ENCODE measurements at places on chromosomes 7 and 10. TPM values are rescaled to one million over a fixed set of nuclear protein-coding genes. Genes with fewer than 3 reads are reported as not detected.

GRCh38 chr10:121106611-121107010 is 255.4 kb downstream of the WDR11 start:
- no peak for DNase-seq

DNA sequence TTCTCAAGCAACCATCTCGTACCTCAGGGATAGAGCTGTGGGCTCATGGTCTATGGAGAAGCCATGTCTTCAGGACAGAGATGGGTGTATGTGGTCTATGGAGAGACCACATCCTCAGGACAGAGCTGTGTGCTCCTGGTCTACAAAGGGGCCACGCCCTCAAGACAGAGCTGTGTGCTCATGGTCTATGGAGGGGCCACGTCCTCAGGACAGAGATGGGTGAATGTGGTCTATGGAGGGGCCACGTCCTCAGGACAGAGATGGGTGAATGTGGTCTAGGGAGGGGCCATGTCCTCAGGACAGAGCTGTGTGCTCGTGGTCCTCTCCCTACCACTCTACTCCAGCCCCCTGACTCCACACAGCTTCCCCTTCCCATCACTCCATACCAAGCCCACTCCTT is 117.8 kb downstream of the WDR37 start:
- DNase-seq: no peak

DNA sequence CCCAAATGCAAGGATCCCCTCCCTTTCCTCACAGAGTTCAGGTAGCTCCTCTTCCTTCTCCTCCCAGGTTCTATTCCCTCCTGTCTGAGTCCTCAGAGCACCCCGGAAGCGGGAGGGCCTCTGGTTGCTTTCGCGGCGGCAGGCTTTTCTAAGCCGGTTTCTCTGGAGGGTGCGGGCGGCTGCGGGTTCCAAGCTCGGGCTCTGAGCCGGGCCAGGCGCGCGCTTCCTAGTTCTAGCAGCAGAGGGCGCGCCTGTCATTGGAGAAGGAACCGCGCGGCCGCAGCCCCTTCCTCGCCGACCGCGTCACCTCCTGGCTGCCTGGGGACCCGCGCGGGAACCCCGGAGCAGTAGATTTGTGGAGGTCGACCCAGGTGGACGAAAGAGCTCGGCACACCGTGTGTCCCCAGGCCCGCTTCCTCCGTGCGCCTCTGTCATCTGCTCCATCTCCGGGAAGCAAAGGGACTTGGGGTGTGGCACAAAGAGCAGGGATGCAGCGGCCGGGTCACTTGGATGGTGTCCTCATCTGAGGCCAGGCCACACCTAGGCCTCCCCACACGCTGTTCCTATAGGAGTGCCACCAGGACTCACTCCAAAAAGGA is 389.0 kb upstream of the PODXL start:
- no peak for DNase-seq

DNA sequence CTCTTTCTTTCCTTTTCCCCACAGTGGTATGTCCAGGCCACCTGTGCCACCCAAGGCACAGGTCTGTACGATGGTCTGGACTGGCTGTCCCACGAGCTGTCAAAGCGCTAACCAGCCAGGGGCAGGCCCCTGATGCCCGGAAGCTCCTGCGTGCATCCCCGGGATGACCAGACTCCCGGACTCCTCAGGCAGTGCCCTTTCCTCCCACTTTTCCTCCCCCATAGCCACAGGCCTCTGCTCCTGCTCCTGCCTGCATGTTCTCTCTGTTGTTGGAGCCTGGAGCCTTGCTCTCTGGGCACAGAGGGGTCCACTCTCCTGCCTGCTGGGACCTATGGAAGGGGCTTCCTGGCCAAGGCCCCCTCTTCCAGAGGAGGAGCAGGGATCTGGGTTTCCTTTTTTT is 2.3 kb upstream of the FSCN3 start:
- no peak for DNase-seq

GRCh38 chr10:60896810-60897209 is 47.2 kb downstream of the RHOBTB1 start:
- DNase-seq: no peak

GRCh38 chr10:92640107-92640506 is 47.2 kb downstream of the KIF11 start:
- no peak for DNase-seq

- no peak for DNase-seq
These were observed 445 bp downstream of the PPA1 start for GRCh38 chr10:70232859-70233108.

DNA sequence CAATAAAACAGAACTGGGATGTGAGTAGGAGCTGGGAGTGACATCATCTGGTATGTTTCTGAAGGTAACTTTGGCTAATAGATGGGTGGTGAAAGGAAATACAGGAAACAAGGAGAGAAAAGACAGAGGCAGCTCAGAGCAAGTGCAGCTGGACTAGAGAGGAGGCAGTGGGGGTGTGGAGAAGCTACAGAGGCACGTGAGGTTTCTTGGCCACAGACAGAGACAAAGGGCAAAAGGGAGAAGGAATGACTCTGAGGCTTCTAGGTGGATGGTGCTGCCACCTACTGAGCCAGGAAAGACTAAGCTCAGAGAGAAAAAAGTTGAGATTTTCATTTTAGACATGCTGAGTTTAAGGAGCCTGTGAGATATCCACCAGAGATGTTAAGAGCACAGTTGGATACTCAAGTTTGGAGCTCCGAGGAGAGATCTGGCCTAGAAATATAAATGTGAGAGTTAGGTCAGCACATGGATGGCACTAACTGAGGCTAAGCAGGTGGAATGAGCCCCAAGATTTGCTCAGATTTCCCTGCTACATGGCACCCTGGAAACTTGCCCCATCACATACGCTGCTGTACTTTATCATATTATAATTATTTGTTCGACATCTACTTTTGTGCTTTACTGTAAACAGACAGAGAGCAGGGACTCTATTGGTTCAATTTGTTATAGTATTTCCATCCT is 293.0 kb upstream of the IMMP2L start:
- DNase-seq: no peak

- no peak for DNase-seq
These were observed 17.7 kb upstream of the GPR37 start for GRCh38 chr7:124783271-124783670.

DNA sequence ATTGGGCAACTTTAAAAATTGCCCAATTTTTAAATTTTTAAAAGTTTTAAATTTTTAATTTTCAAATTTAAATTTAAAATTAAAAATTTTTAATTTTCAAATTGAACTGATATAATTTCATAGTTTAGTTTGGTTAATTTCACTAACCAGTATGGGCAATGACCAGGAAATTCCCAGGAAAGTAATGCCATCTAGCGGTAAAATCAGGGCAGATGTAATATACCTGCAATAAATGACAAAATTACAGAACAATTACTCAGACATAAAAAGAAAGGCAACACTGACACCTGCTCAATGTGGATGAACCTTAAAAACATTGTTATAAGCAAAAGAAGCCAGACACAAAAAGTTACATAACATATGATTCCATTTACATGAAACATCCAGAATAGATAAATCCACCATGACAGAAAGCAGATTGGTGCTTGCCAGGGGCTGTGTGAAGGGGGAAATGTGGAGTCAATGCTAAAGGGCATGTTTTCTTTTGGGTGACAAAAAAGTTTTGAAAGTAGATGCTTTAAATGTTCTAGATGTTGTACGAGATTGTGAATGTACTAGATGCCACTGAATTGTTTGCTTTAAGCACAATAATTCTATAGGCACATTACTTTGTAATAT is 28.6 kb upstream of the SLC16A12 start:
- DNase-seq: no peak

GRCh38 chr7:1823376-1824150 is 153.5 kb downstream of the ELFN1 start:
- no peak for DNase-seq

DNA sequence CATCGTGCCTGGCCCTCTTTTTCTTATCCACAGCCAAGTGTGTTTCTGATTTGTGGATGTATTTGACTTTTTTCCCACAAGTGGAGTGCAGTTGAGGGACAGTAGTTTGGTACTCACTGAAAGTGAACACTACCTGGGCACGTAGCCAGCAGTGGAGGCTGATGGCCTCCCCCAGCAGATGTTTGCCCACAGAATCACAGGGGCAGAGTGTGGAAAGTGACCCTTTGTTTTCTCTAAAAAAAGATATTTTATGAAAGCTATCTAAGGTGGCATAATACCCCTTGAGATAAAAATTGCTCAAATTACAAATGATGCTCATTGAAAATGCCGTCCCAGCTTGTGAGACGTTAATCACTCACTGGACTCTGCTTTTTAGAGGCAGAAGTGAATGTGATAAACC is 29.1 kb downstream of the WDR37 start:
- DNase-seq: no peak

- DNase-seq: no peak
These were observed 436.8 kb downstream of the RPS24 start for GRCh38 chr10:78470267-78471103.

DNA sequence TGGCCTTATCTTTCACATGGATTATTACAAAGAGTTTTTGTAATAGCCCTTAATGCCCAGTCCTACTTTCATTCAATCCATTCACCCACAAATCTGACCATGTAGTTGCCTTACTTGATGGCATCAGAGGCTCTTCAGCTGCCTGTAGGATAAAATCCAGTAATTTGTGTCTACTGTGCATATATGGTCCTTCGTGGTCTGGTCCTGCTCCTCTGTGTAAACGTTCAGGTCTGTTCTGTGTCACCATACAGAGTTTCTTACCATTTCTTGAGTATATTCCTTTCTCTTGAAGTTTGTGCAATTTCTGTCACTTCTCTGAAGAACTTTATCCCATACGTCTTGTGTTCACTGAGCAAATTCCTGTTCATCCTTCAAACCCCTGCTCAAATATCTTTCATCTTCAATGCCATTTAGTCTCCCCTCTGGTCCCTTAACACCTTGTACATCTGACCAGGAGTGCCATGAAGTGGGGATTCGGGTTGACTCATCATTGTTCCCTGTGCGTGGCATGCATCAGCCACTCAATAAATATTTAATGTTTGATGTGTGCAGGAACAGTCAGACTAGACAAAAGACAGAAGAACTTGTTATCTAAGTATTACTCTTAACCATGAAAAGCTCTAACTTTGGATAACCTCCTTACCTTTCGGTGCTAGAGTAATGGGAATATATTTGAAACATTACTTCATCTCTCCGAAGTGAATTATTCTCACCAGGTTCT is 98.6 kb upstream of the RPA3 start:
- no peak for DNase-seq

DNA sequence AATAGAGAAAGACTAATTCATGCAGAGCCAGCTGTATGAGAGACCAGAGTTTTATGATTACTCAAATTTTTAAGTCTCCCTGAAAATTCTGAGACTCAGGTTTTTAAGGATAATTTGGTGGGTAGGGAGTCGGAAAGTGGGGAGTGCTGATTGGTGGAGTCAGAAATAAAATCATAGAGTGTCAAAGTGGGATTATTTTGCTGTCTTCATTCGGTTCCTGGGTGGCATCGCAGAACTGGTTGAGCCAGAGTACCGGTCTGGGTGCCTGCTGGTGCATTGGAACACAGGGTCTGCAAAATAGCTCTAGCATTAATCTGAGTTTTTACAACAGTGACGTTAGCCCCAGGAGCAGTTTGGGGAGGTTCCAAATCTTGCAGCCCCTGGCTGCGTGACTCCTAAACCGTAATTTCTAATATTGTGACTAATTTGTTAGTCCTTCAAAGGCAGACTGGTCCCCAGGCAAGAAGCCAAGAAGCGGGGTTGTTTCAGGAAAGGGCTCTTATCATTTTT is 32.4 kb downstream of the GPRIN2 start:
- DNase-seq: no peak

DNA sequence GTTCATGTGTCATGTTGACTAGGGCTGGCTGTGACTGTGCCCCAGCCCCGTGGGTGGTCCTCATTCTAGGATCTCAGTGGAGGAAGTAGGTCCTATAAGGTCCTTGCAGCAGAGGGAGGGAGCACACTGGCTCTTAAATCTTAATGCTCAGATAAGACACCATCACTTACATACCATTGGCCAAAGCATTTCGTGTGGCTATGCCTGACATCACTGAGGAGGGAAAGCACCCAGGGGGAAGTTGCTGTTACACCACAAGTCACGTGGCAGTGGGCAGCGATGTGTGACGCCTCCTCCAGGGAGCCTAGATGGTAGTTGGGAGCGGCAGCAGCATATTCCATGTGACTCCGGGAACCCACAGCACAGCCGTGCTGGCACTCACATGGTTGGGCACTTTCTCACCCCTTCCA is 224.7 kb upstream of the SH2B2 start:
- DNase-seq: no peak

The PKD2L1 gene
- 0.46 TPM for total RNA-seq

The STEAP4 gene
- not detected for total RNA-seq

The EPHA1 gene
- total RNA-seq: 4.1 TPM

The HYAL4 gene
- total RNA-seq: not detected

The UTF1 gene
- not detected for total RNA-seq

The CYP3A4 gene
- total RNA-seq: not detected
